ENCODE measurements at places on chromosomes 16 and 17.

- no peak for DNase-seq
Observed at GRCh38 chr17:42061646-42062487, 11.5 kb upstream of the C17orf113 start.

- no peak for DNase-seq
Observed at GRCh38 chr17:67413388-67413787, 36.3 kb downstream of the PITPNC1 start.

GRCh38 chr16:68040506-68041288, 17.6 kb downstream of the DUS2 start:
- peak; percentile 19 for DNase-seq

GRCh38 chr17:79045842-79046196, 21.9 kb downstream of the C1QTNF1 start:
- DNase-seq = no peak

GRCh38 chr16:84937196-84938005, 73.9 kb downstream of the ZDHHC7 start:
- DNase-seq = no peak

DNA sequence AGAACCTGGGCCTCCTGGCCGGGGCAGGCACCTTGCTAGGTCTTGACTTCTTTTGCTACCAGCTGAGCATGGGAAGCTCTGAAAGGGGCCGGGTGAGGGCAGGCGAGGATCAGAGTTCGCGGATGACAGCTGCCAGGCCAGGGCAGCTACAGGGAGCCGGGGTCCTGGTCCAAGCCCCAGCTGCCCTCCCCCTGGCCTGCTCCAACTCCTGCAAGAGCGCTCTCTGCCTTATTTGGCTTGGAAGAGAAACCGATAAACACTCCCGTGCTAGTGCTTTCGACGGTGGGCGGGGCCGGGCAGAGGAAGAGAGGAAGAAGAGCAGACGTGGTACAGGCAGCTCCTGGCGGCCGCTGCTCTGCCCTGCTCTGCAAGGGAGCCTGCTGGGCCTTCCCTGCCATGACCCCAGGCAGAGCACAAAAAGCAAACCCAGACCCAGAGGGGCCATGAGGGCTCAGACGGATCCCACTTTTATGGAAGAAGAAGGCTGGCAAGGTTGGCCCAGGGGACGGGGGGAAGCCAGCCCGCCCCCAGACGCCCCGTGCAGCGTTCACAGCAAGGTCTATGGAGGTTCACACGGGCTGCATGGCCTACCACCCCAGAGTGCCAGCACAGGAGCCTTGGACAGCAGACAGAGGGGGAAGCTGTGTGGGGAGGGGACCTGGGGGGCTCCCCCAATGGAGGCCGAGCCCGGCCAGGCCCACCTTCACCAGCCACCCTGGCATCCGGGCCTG, 25.6 kb downstream of the PIEZO1 start:
- DNase-seq = no peak
